ENCODE measurements at places on chromosomes 3 and 15.

GRCh38 chr3:181872887-181873286, 161.2 kb downstream of the SOX2 start:
- DNase-seq, result no peak

GRCh38 chr3:42515391-42515916, 13.0 kb downstream of the VIPR1 start:
- no peak for DNase-seq

- DNase-seq, result no peak
Measured at GRCh38 chr3:158165141-158165655, 55.3 kb downstream of the RSRC1 start.

DNA sequence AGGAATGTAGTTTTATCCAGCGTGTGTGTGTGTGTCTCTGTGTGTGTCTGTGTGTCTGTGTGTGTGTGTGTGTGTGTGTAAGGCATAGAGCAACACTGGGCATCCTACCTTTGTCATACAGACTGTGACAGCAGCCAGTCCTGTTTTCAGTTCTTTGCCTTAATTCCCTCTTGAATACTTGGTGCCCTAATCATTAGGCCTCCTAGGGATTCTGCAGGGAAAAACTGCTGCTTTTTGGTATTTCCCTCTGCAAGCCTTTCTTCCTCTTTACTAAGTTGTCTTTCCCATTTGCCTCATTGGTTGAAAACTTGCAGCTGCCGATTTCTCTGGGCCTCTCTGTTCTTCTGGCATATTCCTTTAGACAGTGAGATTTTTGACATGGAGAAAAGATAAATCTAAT, 9.2 kb downstream of the SLC25A36 start:
- DNase-seq, result no peak

DNA sequence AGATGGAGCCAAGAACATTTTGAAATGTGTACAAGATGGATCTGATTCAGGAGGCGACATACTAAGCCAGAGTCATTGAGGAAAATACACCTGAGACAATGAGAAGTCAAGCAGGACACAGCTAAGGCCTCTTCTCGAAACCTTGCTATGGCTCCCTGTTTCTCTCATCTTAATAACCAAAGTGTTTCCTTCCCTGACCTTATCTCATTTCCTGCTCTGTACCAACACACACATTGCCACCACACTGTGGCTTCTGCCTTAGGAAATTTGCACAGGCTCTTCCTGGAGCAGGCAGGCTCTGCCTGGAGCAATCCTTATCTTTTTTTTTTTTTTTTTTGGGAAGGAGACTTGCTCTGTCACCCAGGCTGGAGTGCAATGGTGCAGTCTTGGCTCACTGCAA, 36.6 kb downstream of the OXSM start:
- no peak for DNase-seq

GRCh38 chr3:43525941-43526607, 95.7 kb downstream of the ANO10 start:
- peak; percentile 54 for DNase-seq

DNA sequence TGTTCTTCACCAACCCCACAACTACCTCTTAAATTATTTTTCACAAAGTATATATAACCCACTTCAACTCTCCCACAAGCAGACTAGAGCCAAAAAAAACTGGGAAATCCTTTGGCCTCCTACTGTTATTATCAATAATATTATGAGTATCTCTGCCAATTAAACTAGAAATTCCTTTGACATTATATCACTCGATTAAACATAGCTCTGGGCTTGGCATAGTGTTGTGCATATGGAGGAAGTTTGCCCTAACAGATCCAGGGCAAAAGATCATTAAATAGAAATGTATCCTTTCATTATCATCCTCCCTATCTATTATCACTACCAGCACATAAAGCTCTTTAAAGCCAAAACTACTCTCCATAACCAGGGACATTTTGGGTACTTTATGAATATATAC, 74.9 kb downstream of the OSBPL10 start:
- no peak for DNase-seq

DNA sequence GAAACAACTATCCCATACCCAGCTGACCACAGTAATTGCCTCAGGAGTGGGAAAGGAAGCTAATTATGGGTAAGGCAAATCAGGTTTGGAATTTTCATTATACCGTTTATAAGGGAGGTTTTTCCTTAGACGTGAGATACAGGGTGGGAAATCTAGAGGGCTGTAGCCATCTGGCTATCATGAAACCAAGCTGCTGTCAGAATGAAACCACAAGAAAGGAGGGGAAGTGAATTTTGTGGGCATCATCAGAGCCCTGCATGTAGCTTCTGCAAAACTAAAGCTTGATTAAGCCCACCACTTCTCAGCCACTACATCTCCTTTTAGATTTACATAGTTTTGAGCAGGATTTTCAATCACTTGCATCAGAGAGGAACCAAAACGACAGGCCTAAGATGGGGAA, 893.5 kb downstream of the TUSC7 start:
- DNase-seq, result no peak

Measured in cardiac fibroblast (primary cell).